ENCODE measurements at places on chromosomes 7 and 10. TPM values are rescaled to one million over a fixed set of nuclear protein-coding genes. Genes with fewer than 3 reads are reported as not detected.

DNA sequence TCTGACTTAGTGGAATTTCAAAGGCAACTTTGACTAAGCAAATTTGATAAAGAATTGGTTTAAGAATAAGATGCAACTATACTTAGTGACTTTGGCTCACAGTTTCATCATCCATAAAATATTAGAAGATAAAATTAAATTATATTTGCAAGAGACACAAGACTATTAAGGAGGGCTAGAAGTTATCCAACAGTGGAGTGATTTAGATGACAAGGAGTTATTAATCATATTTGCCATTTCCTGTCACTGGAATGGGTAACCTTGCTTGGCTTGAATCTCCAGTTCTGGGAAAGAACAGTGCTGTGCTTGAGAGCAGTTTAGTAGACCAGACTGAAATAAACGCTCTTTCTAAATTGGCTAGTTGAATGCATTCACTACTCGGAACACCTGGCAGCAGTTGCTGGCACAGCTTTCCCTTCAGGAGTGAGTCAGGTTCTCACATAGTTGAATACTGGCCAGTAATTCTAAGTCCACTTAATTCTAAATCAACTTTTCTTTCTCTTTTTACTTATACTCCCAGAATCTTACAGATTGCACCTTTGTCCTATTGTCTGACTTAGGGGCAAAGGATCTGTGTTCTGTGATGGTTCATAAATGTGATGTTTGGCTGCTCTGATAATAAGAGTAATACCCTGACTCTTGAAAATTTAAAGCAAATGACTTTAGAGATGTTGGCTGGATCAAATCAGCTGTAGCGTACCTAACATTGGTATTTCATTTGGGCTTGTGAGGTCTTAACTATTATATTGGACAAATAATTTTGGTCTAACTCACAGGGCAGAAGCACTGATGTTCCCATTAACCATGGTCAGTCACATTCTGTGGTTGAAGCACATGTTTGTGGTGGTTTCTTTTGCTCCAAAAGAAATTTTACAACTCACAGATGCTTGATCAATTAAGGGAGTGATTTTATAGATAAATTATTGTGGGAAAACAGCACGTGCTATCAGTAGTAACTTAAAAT lies 16.6 kb downstream of the STMP1 start:
- no peak for DNase-seq

DNA sequence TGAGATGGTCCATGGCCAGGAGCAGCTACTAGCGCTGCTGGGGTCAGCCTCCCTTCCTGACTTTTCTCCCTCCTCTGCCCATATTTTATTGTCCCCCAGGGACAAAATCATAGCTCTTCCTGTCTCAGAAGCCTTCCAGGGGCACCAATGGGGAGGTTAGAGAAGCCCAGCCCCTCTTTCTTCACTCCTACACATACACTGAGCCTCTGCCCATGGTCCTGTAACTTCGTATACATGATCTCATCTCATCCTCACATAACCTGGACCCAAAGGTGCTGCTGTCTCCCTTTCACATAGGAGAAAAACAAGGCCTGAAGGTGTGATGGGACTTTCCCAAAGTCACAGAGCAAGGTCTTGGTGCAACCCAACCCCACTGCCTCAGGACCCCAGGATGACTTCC lies 2.5 kb downstream of the SRRM3 start:
- no peak for DNase-seq

- DNase-seq: no peak
Measured at GRCh38 chr7:143073556-143073955, 21.4 kb downstream of the OR6V1 start.

DNA sequence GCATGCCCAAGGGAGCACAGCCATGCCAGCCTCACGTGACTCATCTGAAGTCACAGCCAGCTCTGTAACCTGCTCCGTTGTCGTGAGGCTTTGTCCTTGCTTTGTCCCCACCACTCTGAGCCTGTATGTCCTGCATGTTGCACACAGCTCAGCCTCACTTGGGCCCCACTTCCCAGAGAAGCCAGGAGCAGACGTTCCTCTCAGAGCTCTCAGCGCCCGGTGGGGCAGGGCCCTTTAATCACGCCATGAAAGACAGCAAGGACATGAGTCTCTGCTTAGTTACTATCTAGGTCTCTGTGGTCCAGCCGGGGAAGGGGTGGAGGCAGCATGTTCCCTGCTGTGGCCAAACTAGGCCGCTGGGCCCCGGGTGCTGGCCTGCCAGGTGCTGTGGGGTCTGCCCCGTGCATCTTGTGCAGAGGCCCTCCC lies 127.4 kb upstream of the FAM20C start:
- DNase-seq: no peak

- no peak for DNase-seq
Measured at GRCh38 chr7:55112056-55112455, 93.2 kb downstream of the EGFR start.

The SLC39A12 gene
- not detected for polyA plus RNA-seq

The AZGP1 gene
- polyA plus RNA-seq: 32.8 TPM

The ZCWPW1 gene
- polyA plus RNA-seq: 5.2 TPM

The ANTXRL gene
- not detected for polyA plus RNA-seq

DNA sequence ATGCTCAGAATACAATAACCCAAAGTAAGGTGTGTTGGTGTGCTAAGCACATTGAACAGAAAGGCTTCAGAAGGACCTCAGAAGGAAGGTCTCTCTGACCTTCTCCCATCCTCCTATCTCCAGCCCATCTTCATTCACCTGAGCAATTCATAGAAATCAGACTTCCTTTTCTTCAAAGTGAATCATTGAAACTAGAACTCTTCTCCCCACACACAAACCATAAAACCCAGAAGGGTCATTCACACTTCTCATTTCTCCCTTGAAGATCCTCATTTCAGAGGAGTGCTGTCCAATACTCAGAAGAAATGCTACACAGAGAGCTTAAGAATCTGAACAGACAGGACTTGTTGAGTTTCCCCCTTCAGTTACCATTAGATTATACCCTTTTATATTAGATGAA lies 89.5 kb downstream of the VWDE start:
- DNase-seq: no peak
